ENCODE measurements at places on chromosomes 7 and 10. TPM values are rescaled to one million over a fixed set of nuclear protein-coding genes. Genes with fewer than 3 reads are reported as not detected.
A peak's percentile ranks its signal among the peaks of the same experiment; 100 is the strongest.

CHCHD1 gene
- total RNA-seq = 23.4 TPM

GRCh38 chr10:50522908-50523307 is 100.8 kb downstream of the SGMS1 start:
- DNase-seq = no peak

DNA sequence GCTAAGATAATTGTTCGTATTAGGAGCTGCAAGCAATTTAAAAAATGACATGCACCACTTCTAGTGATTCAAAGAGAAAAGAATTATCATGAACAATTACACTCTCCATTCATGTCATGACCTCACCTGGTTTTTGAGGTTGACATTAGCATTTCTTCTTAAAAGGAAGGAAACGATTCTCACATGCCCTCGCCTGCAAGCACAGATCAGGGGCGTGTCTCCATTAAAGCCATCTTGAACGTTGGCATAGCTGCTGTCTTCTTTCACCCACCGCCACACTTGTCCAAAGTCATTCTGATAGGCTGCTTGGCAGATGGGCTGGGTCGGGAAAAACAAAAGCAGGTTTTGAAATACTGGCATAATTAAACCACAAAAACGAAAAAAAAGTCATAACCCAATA is 19.9 kb downstream of the ANKRD22 start:
- DNase-seq = no peak

- DNase-seq = peak; percentile 58
Observed at GRCh38 chr10:100186253-100187212, 704 bp upstream of the ERLIN1 start.

PGAM2 gene
- 2.1 TPM for total RNA-seq

DNA sequence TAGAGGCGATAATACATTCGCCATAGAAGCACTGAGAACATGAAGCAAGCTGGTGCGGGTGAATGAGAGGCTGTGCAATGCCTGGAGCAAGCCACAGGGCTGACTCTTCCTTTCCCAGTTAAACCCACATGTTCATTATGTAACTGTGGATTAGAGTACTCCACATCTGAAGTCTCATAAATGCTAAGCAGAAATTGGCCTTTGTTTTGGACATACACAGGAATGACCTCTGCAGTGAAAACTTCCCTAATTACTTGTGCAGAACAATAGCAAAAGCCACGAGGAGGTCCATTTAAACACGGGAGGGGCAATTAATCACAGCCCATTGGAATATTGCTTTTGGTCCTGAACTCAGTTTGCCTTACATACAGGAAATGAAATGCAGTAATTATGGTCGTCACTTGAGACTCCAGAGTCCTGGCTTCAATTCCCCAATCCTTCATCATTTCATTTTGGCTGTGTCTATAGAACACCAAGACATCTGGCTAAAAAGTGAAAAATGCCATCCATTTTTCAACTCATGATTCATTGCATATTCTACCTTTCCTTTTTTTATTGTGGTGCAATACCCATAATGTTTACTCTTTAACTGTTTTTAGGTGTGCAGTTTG is 78.7 kb upstream of the CXCL12 start:
- no peak for DNase-seq

GRCh38 chr7:42469341-42469740 is 232.3 kb upstream of the GLI3 start:
- DNase-seq = no peak

DNA sequence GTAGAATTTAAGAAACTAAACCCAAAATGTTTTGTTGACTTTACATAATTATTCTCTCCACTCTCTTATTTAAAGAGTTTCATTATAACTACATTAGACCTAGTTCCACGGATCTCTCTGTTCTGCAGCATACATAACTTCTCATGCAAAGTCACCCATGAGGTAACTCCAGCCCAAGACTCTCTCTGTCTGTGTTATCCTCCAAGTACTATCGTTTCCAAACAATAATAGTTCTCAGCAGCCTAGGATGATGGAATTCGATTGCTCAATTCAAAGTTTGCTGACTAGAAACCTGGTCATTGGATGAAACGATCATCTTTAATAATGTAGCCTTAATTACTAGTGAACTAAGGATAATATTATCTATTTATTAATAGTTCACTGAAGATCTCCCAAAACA is 203.1 kb upstream of the PTN start:
- DNase-seq = no peak

DNA sequence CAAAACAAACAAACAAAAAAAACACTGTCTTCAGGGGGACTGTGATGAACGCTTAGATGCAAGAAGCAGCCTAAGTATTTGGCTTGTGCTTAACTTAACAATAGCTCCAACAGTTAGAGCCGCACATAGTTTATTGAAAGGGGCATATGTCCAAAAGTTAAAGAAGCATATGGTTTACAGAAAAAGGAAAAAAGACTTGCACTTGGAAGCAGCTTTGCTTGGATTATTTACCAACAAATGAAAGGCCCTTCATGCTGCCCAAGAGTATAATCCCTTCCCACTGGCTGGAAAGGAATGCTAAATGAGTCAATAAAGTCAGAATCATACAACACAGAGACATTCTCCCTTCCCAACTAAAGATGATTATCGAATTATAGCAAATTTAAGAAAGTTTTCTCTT is 77.9 kb downstream of the GLI3 start:
- DNase-seq = no peak

ANKRD7 gene
- 3.0 TPM for total RNA-seq
